ENCODE measurements at places on chromosomes 6 and 20.

DNA sequence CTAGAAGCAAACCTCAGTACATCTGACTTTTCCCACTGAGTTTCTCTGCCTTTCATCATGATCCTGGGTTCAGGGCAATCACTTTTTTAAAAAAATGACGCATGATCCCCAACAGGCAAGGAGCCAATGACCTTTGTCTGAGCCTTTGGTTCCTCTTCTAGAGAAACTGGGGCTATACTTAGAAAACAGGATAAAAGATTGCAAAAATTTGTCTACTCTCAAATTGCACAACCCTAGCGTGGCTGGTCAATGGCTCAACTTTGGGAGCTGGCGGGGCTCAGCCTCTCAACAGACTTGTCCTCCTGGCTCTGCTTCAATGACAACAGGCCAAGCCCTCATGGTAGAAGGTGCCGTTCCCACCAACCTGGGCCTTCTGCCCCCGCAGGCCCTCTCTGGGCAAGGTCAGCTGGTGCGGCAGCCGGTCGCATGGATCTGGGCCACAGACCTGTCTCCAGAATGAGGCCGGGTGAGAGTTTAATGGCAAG is 48.7 kb downstream of the PDYN start:
- no peak for DNase-seq

DNA sequence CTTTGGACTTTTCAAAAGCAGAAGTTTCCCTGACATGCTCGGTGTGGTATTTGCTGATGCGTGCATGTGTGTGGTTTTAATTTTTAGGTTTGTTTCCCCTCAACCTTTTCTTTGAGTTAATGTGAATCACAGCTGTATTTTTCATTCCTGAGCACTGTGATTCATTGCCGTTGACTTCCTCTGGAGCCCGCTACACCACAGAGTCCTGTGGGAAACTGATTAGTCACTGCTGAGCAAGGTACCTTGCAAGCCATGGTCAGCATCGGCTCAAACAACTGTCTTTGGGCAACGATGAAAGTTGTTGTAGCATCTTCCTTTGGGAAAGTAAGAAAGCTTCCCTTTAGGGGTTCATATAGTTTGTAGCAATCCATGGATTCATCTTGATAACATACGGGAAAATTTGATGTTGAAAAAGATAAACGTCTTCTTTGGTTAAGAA is 57.5 kb downstream of the RIN2 start:
- DNase-seq: peak; percentile 98

GRCh38 chr6:52328729-52329128 is 33.2 kb upstream of the PAQR8 start:
- DNase-seq: no peak

DNA sequence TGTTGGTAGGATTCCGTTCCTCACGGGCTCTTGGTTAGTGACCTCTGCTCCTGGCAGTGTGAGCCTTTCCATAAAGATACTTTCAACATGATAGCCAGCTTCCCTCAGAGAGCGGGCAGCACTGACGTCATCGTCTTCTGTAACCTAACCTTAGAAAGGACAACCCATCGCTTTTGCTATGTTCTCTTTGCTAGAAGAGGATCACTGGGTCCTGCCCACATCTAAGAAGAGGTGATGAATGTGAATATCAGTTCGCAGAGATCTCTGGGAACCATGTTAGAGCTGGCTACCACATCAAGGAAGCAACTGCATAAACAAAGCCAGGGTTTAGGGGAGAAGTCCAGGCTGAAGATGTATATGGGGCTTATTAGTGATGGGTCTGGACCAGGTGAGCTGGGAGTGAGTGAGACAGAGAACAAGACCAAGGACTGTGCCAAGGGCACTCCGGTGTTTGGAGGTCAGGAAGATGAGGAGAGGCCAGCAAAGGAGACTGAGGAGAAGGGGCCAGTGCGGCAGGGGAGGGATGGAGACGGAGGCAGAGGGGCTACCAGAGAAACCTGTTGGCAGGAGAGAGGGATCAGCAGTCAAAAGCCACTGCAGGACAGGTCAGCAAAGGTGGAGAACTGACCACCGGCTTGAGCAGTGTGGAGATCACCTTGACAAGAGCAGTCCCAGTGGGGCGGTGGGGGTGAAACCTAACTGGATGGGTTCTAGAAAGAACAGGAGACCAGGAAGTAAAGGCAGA is 39.7 kb downstream of the PIM1 start:
- DNase-seq: no peak

DNA sequence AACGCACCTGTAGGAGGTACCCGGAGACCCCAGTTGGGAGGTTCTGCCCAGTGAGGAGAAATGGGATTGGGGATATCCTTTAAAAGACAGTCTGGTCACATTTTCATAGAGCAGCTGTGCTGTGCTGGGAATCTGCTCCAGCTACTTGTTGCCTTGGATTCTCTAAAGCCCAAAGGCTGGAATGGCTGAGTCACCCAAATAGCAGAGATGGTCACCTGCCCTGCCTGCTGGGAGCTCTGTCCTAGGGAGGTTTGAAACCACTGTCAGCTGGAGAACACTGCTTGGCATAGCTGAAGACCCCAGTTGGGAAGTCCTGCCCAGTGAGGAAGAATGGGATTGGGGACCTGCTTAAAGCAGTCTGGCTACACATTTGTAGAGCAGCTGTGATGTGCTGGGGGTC is 34.8 kb upstream of the TFB1M start:
- DNase-seq: no peak

- no peak for DNase-seq
Observed at GRCh38 chr20:41183831-41184230, 46.5 kb downstream of the PLCG1 start.

DNA sequence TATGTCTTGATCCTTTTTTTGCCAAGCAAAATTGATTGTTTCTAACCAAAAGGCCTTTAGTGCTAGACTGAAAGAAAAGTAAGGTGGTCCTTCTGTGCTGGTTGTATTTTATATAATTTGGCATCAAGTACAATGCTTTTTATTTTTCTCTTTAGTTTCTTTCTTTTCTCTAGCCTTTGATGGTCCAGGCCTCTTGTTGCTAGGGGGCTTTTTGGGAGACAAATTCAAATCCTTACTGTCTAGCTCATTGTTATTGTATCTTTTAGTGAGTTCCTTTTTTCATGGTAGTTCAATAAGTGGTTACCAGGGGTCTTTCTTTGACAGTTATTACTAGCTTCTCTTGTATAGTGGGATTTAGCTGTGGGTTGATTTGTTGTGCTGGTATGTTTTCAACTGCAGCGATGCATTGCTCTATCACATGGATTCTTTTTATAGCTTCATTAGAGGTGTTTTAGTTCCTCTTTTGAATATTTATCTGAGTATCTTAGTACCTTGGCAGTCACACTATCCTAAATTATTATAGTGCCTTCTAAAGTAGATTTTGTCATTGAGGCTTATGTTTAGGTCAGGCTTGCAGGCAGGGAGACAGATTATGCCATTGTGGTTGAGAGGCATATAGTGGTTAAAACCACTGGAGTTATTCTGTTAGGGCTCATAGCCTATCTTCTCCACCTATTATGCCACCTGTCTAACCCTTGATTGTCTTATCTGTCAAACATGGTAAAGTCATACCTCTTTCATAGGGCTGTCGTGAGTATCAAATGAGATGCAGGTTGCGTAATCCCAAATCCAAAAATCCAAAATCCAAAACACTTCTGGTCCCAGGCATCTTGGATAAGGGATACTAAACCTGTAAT is 49.5 kb downstream of the KCNS1 start:
- no peak for DNase-seq

DNA sequence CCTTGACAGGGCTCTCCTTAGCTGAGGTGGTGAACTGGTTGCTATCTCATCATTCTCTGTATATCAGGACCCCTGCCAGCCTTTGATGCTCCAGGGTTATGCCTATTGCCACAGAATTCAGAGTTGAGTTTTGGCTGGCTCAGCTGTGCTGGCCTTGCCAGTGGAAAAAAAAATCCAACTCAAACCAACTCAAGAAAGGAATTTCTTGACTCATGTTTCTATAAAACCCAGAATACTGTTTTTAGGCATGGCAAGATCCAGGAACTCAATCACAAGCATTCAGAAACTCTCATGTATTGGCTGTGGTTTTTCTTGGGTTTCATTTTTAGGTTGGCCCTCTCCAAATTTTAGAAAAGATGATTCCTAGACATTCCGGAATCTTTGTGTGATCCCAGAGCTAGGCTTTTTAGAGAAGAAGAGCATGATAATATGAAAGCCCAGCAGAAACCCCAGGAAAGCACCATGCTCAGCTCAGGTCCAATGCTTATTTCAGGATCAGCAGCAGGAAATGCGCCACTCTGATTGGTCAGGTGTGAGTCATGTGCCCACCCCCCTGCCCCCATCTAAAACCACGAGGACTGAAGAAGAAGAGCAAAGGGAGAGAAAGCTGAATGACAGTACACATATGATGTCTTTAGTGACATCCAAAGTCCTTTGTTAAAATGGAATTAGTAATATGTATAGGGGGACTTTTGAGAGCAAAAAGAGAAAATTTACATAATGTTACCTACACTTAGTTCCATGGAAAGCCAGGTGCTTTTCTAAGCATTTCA is 122.9 kb downstream of the RNF144B start:
- no peak for DNase-seq

GRCh38 chr6:163764565-163764964 is 350.0 kb downstream of the QKI start:
- DNase-seq: no peak

- no peak for DNase-seq
Observed at GRCh38 chr20:16695628-16696027, 34.2 kb upstream of the SNRPB2 start.

DNA sequence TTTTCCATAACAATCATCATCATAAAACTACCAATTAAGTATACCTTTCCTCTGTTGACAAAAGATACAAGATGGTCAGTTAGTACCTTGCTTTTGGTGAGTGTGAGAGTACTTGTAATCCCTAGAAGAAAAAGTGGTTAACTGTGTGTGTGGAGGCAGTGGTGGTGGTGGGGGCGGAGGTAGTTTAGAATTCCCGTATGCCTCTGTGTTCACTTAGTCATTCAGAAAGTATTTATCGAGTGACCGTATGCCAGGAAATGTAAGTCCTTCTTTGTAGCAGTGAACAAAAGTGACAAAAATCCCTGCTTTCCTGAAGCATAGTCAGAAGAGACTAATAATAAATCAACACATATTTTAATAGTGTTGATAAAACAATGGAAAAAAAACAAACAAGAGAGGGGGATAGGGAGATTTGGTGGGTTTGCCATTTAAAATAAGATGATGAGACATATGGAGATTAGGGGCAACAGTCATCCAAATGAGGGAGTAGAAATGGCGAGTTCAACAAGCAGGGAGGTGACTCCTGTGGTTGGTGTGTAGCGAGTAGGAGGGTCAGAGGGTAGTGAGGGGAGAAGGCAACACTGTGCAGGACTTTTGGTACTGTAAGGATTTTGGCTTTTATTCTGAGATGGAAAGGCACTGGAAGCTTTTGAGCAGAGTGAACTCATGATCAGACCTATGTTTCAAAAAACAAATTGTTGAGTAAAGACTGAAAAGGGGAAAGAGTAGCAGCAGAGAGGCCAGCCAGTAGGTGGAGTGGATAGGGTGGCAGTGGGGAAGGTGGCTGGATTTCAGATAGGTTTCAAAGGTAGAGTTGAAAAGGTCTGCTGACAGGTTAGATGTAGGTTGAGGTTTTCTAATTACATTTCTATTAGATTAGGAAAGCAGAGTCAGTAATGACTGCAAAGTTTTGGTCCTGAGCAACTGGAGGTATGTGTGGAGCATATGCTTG is 40.3 kb upstream of the SIM1 start:
- peak; percentile 59 for DNase-seq

DNA sequence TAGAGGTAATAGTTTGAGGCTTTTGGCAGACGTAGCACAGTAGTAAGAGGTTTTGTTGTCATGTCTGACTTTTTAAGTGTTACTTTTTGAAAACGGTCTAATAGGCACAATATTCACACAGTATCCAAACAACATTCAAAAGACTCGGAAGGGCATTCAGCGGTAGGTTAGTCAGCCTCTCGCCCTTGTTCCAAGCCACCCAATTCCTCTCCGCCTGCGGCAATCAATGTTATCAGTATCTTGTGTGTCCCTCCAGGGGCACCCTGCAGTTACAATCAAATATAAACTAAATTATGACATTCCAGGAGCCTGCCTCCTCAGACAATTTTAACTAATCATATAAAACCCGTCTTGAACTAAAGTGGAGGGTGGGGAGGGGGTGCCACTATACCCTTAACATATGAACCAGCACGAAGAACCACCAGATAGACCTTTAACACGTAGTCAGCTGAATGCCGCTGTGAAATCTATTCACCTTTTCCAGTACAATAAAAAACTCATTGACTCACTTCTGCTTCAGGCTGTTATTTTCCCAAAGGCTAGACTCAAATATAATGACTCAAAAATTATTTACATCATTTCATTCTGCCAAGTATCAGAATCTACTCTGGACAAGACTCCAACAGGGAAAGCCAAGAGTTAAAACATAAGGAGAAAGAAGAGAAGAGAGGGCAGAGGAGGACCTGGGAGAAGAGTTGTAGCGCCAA is 1.6 kb downstream of the TENT5A start:
- DNase-seq: no peak

GRCh38 chr20:10433014-10433622 is 904 bp downstream of the MKKS start:
- DNase-seq: no peak

All from kidney epithelial cell (primary cell).